Fibroblast of mammary gland (primary cell): ENCODE measurements at places on chromosomes 4 and X.

DNA sequence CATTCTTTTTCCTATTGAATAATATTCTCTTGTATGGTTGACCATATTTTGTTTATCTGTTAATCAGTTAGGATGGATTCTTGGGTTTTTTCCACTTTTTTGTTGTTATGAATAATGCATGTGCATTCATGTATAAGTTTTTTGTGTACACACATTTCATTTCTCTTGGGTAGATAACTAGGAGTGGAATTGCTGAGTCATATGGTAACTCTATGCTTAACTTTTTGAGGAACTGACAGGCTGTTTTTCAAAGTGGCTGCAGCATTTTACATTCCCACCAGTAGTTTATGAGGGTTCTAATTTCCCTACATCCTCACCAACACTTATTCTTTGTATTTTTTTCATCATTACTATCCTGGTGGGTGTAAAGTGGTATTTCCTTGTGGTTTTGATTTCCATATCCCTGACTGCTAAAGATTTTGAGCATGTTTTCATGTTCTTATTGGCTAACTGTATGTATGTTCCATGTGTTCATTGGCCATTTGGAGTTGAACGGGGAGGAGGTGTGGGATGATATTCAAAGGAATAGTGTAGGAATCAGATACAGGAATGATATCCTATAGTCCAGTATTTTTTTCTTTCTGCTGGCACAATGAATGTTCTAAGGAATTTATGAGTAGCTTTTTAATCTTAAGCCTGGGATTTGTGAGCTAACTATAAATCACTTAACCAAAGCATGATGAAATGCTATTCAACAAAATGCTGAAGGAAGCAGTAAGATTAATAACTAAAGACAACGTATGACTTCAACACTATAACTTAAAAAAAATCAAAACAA lies 114.3 kb downstream of the AMELX start:
- no peak for DNase-seq

DNA sequence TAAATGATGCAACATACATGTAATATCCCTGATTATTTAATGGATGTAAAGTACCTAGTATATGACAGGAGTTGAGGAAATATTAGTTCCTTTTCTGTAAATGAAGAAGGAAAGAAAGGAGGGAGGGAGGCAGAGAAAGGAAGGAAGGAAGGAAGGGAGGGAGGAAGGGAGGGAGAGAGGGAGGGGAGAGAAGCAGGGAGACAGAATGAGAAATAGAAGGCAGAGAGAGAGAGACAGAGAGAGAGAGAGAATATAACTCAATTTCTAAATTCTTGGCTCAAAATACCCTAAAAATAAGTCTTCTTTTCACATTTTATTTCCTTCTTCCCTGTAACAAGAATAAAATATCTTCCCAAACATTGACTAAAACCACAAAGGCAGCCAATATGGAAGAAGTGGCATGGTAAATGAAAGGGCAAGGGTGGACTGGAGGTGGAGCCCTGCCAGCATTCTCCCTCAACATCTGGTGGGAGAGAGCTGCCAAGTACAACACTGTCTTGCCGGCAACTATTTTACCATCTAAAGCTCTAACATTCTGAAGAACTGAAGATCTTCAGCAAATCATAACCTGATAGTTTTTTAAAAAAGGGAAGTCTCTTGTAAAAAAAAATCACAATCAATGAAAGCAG lies 245.1 kb downstream of the PPP3CA start:
- peak; percentile 89 for DNase-seq

DNA sequence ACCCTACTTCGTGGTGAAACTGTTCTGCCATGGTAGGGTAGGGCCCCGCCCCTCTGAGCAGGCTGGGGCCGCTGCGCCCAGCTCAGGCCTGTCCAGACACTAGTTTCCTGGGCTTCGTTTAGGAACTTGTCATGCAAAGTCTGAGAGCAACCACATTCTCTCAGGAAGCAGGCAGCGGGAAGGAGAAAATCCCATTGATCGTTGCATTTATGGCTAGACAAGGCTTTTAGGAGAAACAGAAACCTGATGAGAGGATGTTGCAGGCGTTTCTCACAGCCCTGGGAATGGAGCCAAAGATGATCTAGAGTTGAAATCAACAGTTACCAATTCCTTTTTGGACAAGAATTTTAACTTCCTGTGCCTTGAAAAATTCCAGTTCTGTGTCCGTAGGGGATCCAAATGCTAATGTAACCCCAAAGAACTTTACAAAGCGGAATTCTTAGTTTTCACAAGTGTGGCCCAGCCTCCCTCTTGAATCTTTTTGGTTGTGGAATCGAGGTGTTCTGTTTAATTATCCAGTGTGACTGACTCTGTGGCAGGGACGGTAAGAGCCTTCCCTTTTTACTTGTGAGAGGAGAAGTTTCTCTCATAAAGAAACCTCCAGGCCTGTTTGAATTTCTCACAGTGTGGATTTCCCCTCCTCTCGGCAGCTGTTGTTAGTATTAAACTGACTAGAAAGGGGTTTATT lies 4.5 kb upstream of the CXCL9 start:
- peak; percentile 86 for DNase-seq

- peak; percentile 42 for DNase-seq
Measured at GRCh38 chrX:139881572-139881971, 51.3 kb downstream of the ATP11C start.

GRCh38 chr4:55018521-55018920 lies 106.9 kb downstream of the KDR start:
- no peak for DNase-seq

- DNase-seq: peak; percentile 88
Measured at GRCh38 chr4:56799824-56800756, 21.4 kb downstream of the SPINK2 start.

GRCh38 chr4:153542834-153543233 lies 76.7 kb downstream of the TMEM131L start:
- DNase-seq: no peak

GRCh38 chr4:7784131-7784870 lies 155.4 kb downstream of the AFAP1 start:
- no peak for DNase-seq
